T-helper 2 cell (primary cell): ENCODE measurements at places on chromosomes 7 and 10.

DNA sequence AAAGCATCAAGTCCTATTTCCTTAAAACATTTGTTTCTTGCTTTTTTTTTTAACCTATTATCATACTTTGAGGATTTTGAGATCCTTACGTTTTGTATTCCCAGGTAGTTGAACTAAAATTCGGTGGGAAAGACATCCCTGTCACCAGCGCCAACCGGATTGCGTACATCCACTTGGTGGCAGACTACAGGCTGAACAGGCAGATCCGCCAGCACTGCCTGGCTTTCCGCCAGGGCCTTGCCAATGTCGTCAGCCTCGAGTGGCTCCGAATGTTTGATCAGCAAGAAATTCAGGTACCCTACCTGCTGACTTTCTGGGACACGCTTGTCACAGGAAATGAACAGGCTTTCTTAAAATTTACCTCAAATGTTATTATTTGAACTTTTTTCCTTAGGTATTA, 83.0 kb upstream of the DNAJB6 start:
- DNase-seq, result no peak

DNA sequence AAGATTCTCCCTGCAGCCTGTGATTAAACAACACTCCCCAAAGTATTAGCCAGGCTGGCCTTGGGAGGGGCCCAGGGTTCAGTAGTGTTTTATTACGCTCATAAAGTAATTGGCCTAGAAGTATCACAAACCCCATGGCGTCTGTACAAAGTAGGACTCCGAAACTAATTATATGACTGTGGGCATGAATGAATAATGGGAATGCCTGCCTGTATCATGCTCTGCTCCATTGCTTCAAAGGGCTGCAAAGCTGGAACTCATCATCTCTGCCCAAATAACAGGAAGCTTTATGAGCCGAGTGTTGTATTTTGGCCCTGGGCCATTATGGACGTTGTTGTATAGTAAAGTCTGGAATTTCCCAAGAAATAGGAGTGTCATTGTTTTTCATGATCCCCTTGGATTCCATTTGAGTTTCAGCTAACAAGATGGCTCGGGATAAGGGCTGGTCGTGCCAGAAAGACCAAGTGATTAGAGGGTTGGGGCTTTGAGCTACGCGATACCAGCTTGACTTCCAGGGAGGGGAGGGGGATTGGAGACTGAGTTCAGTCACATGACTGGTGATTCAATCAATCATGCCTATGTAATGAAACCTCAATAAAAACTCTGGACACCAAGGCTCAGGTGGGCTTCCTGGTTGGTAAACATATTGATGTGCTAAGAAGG, 65.3 kb upstream of the NPTX2 start:
- DNase-seq, result no peak

DNA sequence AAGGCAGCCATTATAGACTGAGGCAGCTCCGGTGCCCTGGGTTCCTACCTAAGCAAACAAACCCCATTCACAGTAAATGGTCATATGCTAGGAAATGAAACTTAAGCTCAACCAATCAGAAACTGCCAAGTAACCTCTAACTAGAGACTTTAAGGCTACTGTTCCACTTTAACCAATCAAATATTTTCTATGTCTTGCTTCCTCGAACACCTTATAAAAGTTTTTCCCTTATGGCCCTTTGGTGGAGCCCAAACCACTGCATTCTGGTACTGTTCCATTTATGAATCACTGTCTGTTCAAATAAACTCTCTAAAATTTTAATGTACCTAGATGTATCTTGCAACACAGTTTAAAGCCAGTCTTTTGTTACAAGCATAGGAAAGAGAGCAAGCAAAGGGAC, 361.1 kb downstream of the HGF start:
- DNase-seq, result no peak

- DNase-seq, result no peak
These were observed 92.3 kb downstream of the ELFN1 start for GRCh38 chr7:1762238-1762945.

- no peak for DNase-seq
These were observed 347.3 kb downstream of the GALNT17 start for GRCh38 chr7:71479231-71479630.
